ENCODE measurements at places on chromosomes 4 and X.

DNA sequence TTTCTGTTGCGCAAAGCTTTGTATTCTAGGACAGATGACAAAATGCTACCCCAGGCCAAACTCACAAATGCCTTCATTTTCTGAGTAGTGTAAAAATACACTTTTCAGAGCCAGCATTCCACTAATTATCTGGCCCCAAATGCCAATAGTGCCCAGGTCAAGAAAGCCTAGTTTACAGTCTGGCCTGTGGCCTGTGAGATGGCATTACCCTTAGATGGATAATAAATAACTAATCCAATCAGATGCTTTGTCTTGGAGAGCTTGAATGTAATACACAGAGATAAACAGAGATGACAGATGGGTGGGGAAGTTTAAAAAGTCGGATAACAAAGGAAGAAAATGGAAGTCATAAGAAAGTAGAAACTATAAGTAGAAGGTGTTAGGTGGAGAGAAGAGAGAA lies 264.6 kb upstream of the FTHL17 start:
- no peak for DNase-seq

DNA sequence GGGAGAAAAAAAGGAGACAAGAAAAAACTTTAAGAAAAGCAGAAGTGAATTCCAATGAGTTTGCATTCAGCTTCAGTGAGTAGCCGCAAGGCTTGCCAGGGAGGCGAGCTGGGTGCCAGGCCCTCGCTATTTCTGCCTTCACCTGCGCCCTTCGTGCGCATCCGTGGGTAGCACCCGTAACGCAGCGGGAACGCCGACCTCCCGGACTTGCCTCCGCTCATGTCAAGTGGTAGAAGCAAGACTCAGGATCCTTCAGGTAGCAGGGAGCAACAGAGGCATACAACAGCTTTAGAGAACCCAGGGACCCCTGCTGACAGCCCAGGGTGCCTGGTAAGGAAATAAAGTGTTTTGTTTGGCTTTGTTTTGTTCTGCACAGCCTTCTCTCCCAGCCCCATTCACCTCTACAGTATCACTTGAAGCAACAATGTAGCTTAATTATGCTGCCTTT lies 140.0 kb upstream of the BCOR start:
- DNase-seq: no peak

- DNase-seq: no peak
Measured at GRCh38 chr4:114398410-114398809, 200.2 kb upstream of the UGT8 start.

GRCh38 chr4:48898733-48899431 lies 7.7 kb downstream of the OCIAD2 start:
- no peak for DNase-seq

DNA sequence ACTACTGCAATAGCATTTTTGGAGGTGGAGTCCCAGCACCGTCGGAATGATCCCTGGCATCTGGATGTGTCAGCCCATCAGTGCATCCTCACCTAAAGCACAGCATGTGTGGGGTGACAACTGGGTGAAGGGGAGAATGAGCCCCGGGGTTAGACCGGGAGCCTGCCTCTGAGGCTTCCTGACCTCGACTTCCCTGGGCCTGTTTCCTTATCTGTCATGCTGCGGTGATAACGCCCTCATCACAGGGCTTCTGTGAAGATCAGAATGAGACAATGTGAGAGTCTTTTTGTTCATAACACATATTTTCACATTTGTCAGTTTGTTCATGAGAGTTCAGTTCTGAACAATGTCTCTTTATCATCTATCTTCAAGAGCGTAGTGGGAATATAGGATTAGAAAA lies 31.1 kb upstream of the PDLIM3 start:
- no peak for DNase-seq

- DNase-seq: no peak
Measured at GRCh38 chrX:152635941-152636340, 1.8 kb upstream of the GABRQ start.

GRCh38 chr4:134650461-134650860 lies 448.9 kb upstream of the PABPC4L start:
- no peak for DNase-seq

- DNase-seq: no peak
Measured at GRCh38 chr4:86586160-86586572, 7.9 kb upstream of the PTPN13 start.

DNA sequence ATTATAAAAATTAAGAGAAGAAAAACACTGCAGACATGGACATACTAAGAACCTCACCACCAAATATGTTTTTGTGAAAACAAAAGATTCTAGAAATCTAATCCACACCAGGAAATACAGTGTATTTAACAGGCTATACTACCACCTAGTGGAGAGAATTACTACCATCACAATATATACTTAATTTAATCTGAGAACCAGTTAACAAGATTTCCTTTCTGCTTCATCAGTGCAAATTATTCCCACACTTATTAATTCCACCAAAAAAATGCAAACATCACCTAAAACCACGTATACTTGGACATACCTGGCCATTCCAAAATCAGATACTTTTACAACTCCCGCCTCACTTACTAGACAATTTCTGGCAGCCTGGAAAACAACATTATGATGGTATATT lies 7.0 kb upstream of the TXK start:
- no peak for DNase-seq

DNA sequence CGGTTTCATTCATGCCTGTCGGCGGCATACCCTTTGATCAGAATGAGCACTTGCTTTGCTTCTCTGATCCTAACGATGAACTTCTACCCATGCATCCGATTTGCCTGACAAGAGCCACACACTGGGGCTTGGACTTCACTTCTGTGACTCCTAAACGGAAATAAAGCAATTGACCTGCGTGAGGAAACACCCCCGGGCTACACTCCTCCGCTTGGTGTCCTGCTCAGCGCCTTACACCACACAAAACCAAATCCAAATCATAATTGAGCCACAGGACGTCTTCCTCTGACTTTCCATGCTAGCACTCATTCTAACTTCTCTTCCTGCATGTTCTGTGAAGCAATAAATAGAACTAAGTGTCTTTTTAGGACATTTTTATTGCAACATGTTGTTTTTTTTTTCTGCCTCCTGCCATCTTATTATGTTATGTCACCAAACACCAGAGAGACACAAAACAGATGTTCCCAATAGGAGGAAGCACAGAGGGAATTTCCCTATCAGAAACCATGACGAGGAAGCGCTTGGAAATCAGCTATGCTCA lies 110.8 kb upstream of the FAM9B start:
- DNase-seq: no peak

- DNase-seq: no peak
Measured at GRCh38 chrX:67346667-67347066, 197.2 kb upstream of the AR start.

DNA sequence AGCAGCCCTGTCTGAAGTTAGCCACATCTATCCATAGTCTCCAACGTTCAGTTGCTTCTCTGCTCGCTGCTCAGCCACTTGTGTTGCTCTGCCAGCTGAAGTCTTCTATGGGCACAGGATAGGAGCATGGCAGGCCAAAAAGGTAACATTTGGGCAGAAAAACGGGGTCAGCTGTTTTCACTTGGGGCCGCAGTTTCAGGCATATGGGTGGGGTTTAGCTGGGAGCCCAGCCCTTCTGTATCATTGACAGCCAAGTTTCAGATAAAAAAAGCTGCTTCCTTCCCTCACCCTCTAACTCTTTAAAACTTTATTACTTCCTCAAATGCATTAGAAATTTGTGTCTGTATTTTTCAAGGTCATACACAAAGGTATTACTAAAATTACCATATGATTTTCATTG lies 18.4 kb upstream of the MANBA start:
- no peak for DNase-seq

- DNase-seq: no peak
Measured at GRCh38 chr4:184812199-184812542, 13.6 kb downstream of the ACSL1 start.

DNA sequence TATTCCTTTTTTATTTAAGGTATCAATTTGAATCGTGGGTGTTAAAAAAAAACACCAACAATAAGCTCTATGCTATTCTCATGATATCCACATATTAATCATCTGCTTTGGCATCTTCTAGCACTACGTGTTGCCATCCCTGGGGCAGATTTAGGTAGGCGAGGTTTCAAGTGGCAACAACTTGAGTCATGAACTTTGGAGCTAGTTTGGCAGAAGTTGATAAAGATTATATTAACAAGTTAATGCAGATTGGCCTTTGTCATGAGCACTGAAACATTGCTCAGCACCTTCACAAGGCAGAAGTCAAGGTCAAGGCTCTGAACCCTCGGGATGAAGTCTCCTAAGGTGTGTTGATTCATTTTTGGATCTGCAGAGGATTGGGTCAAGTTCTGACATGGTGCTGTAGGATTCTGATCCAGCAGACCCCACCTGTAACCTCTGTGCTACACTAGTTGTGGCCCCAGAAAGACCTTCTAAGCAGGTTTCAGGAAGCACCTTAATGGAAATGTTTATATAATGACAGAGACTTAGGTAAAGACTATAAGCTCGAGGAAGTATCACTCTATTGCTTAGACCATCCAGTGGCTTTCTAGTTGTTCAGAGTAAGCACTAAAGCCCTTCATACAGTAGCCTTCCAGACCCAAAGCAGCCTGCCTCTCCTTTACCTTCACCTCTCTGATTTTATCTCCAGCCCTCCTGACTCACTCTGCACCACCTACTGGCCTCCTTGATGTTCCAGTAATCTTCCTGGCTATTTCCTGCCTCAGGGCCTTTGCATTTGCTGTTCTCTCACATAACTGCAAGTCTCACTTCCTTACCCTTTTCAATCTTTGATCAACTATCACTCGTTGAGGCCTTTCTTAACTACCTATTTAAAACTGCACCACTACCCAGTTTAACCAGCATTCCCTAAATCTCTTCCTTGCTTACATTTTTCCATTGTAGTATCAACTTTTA lies 117.0 kb upstream of the SLC4A4 start:
- no peak for DNase-seq

DNA sequence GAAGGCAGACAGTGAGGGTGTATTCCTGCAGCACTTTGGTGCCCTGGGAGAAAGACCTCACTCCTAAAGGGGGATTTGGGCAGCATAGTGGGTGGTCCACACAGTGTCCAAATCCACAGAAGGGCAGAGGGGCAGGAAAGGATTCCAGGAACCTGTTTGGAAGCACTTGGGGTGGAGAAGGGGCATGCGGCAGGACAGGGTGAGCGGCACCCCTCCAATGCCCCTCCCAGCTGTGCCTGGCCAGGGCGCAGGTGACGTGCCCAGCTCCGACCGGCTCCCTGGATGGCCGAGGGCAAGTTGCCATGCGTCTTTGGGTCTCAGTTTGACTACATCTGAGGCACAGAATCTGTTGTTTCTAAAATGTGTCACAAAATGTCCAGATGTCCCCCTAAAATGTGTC lies 66.5 kb upstream of the HMX1 start:
- no peak for DNase-seq

- no peak for DNase-seq
Measured at GRCh38 chrX:129653181-129653970, 1.4 kb downstream of the APLN start.

GRCh38 chrX:29580560-29580959 lies 634.8 kb upstream of the MAGEB2 start:
- DNase-seq: no peak

DNA sequence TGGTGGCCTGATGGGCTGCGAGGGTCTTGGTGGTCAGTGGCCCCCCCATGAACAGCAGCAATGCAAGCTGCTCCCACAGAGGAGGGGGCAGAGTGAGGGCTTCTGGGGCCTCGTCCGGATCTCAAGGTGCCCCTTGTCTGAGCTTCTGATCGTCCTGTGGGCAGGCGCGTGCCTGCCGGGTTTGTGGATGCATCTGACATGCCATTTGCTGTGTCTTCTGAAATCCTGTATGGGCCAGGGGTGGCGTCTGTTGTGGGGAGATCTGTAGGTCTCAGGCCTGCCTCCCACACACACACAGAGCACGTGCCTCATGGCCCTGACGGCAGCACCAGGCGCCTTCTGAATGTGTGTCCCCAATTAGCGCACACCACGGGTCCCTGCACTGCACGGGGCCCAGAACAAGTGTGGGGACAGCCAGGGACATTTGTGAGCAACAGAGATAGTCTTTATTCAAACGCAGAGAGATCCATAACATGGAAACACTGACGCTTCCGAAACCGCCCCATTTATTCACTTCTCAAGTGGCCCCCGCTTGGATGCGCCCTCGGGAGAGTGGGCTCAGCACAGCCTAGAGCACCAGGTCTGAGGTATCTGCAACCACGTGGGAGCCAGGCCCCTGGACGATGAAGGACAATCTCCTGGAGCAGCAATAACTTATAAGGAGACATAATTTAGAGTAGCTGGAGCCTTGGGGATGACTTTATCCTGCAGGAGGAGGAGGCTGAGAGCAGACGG lies 5.7 kb downstream of the SPON2 start:
- DNase-seq: no peak

- no peak for DNase-seq
Measured at GRCh38 chr4:163344147-163345125, 744 bp downstream of the NPY5R start.

GRCh38 chrX:135697601-135698000 lies 15.8 kb upstream of the CT45A1 start:
- DNase-seq: no peak

DNA sequence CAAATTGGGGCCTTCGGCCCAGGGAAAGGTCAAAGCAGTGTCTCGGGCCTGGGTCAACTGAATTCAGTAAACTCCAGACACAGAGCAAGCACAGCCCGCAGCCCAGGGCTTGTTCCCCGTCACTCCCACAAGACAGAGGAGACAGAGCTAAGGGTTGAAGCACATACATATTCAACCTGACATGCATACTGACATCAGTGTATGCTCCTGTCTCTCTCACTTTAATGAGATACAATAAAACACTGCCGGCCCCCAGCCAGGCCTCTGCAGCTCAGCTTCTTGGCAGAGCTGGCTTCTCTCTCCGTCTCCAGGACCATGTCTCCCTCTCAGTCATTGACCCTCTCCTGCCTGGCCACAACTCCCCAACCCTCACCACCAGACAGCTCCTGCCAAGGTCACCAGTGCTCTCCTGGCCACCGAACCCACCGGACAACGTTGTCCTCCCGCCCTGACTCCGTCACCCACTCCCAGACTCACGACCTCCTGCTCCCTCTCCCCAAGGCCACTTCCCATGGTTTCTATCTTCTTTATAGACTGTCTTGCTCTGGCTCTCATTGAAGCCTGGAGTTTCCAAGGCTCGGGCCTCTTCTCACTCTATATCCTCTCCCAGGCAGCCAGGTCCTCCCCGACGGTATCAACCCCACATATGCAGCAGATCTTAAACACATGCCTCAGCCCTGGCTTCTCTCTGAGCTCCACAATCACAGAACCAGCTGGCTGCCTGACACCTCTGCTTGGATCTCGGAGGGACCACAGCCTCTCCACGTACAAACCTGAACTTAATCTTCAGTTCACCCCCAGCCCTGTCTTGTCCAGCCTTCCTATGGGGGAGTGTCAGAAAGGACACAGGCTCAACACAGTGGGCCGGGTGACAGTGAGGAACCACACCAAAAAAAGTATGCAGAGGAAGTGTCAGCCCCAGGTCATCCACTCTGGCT lies 67.7 kb upstream of the C4orf50 start:
- no peak for DNase-seq

DNA sequence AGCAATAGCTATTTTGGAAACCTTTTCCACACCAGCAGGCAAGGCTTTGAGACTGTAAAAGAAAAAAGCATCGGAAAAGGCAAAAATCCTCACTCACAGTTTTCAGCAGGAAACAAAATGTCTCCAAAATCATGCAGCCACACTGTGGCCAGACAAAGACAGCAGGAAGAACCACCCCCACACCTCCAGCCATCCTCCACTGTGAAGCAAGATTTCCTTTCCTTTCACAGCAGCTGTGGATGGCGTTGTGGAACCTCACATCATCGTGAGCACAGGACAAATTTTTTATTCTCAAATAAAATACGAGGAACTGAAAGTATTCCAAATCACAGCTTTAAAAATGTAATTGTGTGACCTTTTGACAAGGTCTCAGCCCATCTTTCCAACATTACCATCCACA lies 351.7 kb upstream of the NOCT start:
- no peak for DNase-seq
